ENCODE measurements at places on chromosomes 7 and 10. TPM values are rescaled to one million over a fixed set of nuclear protein-coding genes. Genes with fewer than 3 reads are reported as not detected.

DNA sequence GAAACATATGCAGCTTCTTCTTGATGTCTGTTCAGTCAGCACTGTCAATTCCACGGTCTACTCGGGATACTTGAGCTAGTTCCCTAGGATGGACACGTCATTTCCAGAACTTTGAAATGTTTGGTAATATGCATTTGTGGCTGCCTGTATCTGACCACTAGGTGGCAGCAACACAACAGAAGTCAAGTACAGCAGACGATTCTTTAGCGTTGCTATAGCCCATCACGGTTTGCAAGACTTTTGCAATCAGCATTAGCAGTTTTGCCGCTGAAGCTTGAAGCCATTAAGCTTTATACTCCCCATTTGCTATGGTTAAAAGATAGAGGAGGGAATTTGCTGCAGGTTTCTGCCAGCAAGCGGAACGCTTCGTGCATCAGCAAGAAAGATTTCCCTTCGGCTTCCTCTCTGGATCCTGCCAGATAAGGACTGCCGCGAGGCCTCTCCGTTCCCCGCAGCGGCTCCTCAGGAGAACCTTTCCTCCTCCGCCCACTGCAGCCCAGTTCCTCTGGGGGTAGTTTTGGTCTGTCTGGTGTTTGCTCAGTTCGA lies 63.5 kb downstream of the ABCC2 start:
- peaks cover 10% of the 10 kb centered on the region for H3K4me1 ChIP-seq
- H3K27ac ChIP-seq: no peak overlapping the region
- H3K27me3 ChIP-seq: peaks cover 6% of the 10 kb centered on the region
- peaks cover 3% of the 10 kb centered on the region for H3K36me3 ChIP-seq
- H3K4me3 ChIP-seq: no peak overlapping the region

- no peaks in the 10 kb centered on the region for H3K27me3 ChIP-seq
- no peak overlapping the region for H3K27ac ChIP-seq
- peaks cover 5% of the 10 kb centered on the region for H3K36me3 ChIP-seq
- no peak overlapping the region for H3K4me3 ChIP-seq
- no peak for DNase-seq
- H3K4me1 ChIP-seq: no peaks in the 10 kb centered on the region
Measured at GRCh38 chr7:71015252-71015900, 116.6 kb upstream of the GALNT17 start.

GRCh38 chr7:36075561-36075960 lies 77.5 kb upstream of the EEPD1 start:
- H3K36me3 ChIP-seq: no peaks in the 10 kb centered on the region
- H3K27me3 ChIP-seq: no peaks in the 10 kb centered on the region
- H3K4me3 ChIP-seq: no peak overlapping the region
- no peak overlapping the region for H3K27ac ChIP-seq

- peaks cover 2% of the 10 kb centered on the region for H3K27me3 ChIP-seq
- no peak for DNase-seq
- peaks cover 13% of the 10 kb centered on the region for H3K4me1 ChIP-seq
- H3K4me3 ChIP-seq: no peak overlapping the region
- H3K27ac ChIP-seq: no peak overlapping the region
- H3K36me3 ChIP-seq: no peaks in the 10 kb centered on the region
Measured at GRCh38 chr7:36526863-36527548, 137.3 kb downstream of the ANLN start.

GRCh38 chr10:34861293-34862021 lies 46.4 kb upstream of the PARD3 start:
- peaks cover 2% of the 10 kb centered on the region for H3K27me3 ChIP-seq
- peak overlapping the region; percentile 30 for H3K4me3 ChIP-seq
- H3K4me1 ChIP-seq: peaks cover 18% of the 10 kb centered on the region
- no peaks in the 10 kb centered on the region for H3K36me3 ChIP-seq
- peak; percentile 69 for DNase-seq
- H3K27ac ChIP-seq: peak overlapping the region; percentile 68

- no peaks in the 10 kb centered on the region for H3K27me3 ChIP-seq
- no peak for DNase-seq
- no peak overlapping the region for H3K27ac ChIP-seq
- H3K4me1 ChIP-seq: no peaks in the 10 kb centered on the region
- H3K4me3 ChIP-seq: no peak overlapping the region
- peaks cover 4% of the 10 kb centered on the region for H3K36me3 ChIP-seq
Measured at GRCh38 chr10:89873055-89873454, 171.7 kb downstream of the KIF20B start.

DNA sequence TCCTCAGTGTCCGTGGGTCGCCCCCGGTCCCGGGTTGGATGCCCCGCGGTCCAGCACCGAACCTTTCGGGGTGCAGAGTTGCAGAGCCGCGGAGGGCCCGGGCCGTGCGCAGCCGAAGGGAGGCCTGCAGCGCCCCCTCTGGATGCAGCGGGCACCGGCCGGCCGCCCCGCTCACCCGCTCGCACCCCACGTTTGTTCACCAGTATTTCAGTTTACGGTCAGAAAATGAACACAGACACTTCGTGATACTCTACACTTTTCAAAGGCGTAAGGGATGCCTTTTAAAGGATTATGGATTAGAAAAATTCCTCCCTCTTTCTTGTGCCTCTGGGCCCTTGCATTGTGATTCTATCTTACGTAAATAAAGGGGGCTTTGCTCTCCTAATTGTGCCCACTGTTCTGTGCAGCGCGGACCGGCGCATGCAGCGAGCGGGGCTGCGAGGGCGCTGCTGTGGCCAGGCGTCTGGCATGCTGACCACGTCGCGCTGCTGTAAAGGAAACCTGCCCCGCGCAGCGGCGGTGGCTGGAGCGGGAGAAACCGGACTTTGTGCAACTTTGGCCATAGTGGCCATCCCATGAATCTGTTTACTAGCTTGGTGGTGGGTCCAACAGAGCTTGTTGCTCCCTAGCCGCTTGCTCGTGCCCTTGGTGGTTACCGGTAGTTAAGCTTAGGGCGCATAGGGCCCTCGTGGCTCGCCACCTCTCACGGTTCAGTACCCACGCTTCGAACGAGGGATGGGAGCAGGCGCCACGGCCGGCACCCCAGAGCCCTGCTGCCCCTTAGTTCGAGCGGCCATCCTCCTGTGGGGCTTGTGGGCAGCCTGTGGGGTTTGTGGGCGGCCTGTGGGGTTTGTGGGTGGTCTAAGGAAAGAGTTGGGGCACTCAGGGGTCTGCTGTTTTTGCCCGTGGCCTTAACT lies 739 bp upstream of the MEST start:
- peak; percentile 75 for DNase-seq
- peaks cover 20% of the 10 kb centered on the region for H3K4me1 ChIP-seq
- H3K27ac ChIP-seq: peak overlapping the region; percentile 85
- H3K27me3 ChIP-seq: peaks cover 4% of the 10 kb centered on the region
- peaks cover 10% of the 10 kb centered on the region for H3K36me3 ChIP-seq
- H3K4me3 ChIP-seq: peak overlapping the region; percentile 91

DNA sequence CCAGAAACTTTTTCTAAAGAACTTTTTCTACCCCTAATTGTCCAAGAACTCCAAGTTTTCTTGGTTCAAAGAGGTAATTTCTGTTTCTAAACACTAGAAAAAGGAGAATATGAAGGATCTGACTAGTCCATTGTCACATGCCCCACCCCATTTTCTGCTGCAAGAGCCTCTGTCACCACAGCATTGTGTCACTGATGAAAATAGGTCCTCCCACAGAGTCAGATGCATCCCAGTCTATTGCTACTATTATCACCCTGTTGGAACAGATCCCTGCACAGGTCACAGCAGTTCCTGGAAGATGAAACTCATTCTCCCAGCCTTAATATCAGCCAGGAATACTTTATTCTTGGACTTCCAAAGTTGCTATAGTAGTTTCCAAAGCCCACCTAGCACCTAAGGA lies 7.5 kb upstream of the CFTR start:
- H3K27me3 ChIP-seq: peaks cover 2% of the 10 kb centered on the region
- no peak overlapping the region for H3K4me3 ChIP-seq
- H3K4me1 ChIP-seq: no peaks in the 10 kb centered on the region
- H3K36me3 ChIP-seq: no peaks in the 10 kb centered on the region
- no peak for DNase-seq

DNA sequence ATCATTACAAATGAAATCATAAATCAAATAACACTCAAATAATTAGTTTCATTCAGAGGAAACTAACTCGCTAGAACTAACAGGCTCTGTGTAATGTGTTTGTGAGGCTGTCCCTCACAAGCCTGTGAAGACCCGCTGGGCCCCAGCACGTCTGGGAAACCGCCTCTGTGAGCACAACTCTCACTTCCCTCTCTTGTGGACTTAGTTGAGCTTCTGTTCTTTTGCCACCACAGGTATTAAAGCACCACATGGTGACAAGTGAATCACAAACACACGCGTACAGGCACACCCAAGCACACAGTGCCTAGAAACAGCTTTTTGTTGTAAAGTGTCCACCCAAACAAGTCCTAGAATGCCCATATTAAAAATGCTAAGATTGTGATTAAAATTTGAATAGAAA lies 51.0 kb downstream of the ZNF777 start:
- no peak for DNase-seq
- no peaks in the 10 kb centered on the region for H3K36me3 ChIP-seq
- peaks cover 6% of the 10 kb centered on the region for H3K27me3 ChIP-seq

- no peaks in the 10 kb centered on the region for H3K4me1 ChIP-seq
- no peak overlapping the region for H3K4me3 ChIP-seq
- no peak overlapping the region for H3K27ac ChIP-seq
- H3K36me3 ChIP-seq: no peaks in the 10 kb centered on the region
Measured at GRCh38 chr7:116689790-116690259, 17.8 kb downstream of the MET start.

DNA sequence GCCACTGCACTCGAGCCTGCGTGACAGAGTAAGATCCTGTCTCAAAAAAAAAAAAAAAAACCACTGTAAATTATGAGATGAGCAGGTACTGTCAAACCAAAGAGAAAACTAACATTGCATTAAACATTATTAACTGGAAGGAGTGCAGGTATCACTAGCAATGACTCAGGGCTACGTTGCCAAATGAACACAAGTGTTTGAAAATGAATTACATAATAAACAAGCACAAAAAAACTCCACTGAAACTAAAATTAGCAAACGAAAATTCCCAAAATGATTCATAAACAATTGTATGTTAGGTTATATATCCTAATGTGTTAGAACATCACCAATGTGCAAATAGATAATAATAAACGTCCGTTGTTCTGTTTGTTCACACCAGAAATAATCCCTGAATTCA lies 42.8 kb downstream of the NSUN6 start:
- no peak for DNase-seq
- H3K27ac ChIP-seq: no peak overlapping the region
- no peaks in the 10 kb centered on the region for H3K36me3 ChIP-seq
- H3K4me1 ChIP-seq: peaks cover 2% of the 10 kb centered on the region

DNA sequence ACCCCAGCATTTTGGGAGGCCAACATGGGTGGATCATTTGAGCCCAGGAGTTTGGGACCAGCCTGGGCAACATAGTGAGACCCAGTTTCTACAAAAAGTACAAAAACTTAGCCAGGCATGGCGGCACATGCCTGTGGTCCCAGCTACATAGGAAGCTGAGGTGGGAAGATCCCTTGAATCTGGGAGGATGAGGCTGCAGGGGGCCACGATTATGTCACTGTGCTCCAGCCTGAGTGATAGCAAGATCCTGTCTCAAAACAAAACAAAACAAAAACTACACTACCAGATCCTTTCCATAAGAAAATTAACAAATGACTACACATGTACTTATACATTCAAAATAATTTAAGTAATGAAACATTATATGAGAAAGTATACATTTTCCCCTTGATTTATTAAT lies 116.4 kb upstream of the KLF6 start:
- no peak overlapping the region for H3K4me3 ChIP-seq
- no peak overlapping the region for H3K27ac ChIP-seq
- no peaks in the 10 kb centered on the region for H3K36me3 ChIP-seq

DNA sequence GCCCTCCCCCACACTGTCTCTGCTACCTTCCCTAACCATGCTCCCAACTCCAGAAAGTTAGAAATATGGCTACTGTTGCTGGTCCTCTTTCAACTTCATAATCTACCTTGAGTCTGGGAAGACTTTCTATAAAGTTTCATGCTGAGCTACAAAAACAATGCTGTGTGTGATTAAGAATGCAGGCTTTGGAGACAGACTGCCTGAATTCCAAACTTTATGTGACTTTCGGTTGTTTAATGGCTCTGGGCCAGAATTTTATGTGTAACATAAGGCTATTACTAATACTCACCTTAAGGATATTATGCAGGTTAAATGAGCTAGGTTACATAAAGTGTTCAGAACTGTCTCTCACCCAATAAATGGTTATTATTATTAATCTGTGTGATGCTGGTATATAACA lies 19.1 kb downstream of the BET1 start:
- H3K36me3 ChIP-seq: no peaks in the 10 kb centered on the region
- no peak for DNase-seq

DNA sequence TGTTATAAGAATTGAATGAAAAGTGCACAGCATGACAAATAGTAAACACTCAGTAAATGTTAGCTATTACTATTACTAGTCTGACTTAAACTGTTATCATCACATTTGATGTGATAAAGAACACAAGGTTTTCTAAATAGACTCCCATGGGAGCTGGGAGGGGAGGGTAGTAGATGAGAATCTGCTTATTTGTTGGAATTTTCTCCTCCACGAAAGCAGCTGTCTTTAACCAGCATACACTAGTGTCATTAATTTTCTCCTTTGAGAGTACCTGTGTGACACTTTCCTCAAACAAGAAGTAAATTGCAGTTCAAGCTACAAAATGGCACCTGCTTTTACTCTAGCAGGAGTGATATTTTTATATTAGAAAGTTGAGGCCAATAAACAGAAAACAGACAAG lies 200.1 kb downstream of the SKAP2 start:
- no peak for DNase-seq
- no peak overlapping the region for H3K27ac ChIP-seq
- H3K4me3 ChIP-seq: no peak overlapping the region
- no peaks in the 10 kb centered on the region for H3K36me3 ChIP-seq
- H3K27me3 ChIP-seq: no peaks in the 10 kb centered on the region
- peaks cover 43% of the 10 kb centered on the region for H3K4me1 ChIP-seq

DNA sequence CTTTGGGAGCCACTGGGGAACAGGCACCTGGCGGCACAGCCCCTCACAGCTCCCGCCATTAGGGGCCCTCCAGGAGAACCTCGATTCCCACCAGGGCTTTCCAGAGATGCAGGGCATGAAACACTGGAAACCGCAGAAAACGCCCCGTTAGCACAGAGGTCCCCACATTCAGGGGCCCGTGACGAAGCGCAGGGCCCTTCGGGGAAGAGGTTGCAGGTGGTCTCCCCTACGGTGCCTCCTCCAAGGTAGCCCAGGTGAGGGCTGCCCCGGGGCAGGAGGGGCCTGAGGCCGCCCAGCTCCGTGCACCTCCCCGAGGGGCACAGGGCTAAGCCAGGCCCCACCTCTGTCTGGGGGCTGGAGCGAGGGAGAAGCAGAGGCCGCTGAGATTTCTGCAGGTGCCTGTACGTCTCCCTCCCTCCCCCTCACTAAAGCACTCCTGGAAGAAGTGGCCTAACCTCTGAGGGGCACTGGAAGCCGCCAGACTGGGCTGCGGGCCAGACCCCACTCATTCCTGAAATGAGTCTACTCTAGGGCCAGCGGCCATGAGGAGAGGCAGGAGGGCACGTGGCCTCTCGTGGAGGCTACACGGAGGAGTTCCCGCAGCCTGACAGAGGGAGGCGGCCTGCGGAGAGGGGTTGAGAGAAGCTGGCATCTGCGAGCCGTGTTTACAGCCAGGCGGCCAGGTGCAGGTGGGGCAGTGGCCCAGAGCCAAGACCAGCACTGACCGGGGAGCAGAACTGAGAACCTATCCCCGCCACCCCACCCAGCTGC lies 6.9 kb downstream of the PDGFA start:
- H3K27me3 ChIP-seq: peaks cover 17% of the 10 kb centered on the region
- H3K27ac ChIP-seq: no peak overlapping the region

- H3K4me1 ChIP-seq: peaks cover 5% of the 10 kb centered on the region
- no peak overlapping the region for H3K4me3 ChIP-seq
- H3K27ac ChIP-seq: no peak overlapping the region
Measured at GRCh38 chr10:53406532-53406931, 633.9 kb upstream of the MBL2 start.

Gene CFTR
- not detected for total RNA-seq

Gene RBM28
- total RNA-seq: 53.2 TPM

Gene PKD2L1
- 0.44 TPM for total RNA-seq

Gene VIPR2
- not detected for total RNA-seq

Gene HGF
- total RNA-seq: not detected

Gene SFRP5
- not detected for total RNA-seq

Gene BHLHA15
- not detected for total RNA-seq

Gene FGFBP3
- total RNA-seq: 7.5 TPM

Measured in glutamatergic neuron (in vitro differentiated cells).